ENCODE measurements at places on chromosomes 2 and 18.

DNA sequence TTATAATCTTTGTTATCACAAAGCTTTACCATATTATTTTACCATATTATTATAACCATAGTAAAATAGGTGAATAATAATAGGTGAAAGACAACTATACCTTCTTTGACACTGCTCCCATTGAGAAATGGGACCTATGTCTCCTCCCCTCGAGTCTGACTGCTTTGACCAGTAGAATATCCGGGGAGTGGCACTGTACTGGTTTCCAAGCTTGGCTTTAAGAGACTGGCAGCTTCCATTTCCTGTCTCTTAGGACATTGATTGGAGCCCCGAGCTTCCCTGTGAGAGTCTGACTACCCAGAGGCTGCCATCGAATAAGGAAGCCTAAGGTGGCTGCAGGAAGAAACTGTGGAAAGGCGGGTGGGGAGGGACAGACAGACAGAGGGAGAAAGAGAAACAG is 40.1 kb upstream of the PLEKHM3 start:
- peaks cover 43% of the 10 kb centered on the region for H3K4me1 ChIP-seq
- no peak for DNase-seq
- no peaks in the 10 kb centered on the region for H3K36me3 ChIP-seq
- no peak overlapping the region for H3K4me3 ChIP-seq

GRCh38 chr2:102050854-102051391 is 59.2 kb downstream of the IL1R2 start:
- peak; percentile 63 for DNase-seq
- peak overlapping the region; percentile 80 for H3K4me3 ChIP-seq
- peaks cover 74% of the 10 kb centered on the region for H3K4me1 ChIP-seq
- 0 out of 2 replicates have a peak, but pooled peaks cover 4% of the 10 kb centered on the region for H3K36me3 ChIP-seq

DNA sequence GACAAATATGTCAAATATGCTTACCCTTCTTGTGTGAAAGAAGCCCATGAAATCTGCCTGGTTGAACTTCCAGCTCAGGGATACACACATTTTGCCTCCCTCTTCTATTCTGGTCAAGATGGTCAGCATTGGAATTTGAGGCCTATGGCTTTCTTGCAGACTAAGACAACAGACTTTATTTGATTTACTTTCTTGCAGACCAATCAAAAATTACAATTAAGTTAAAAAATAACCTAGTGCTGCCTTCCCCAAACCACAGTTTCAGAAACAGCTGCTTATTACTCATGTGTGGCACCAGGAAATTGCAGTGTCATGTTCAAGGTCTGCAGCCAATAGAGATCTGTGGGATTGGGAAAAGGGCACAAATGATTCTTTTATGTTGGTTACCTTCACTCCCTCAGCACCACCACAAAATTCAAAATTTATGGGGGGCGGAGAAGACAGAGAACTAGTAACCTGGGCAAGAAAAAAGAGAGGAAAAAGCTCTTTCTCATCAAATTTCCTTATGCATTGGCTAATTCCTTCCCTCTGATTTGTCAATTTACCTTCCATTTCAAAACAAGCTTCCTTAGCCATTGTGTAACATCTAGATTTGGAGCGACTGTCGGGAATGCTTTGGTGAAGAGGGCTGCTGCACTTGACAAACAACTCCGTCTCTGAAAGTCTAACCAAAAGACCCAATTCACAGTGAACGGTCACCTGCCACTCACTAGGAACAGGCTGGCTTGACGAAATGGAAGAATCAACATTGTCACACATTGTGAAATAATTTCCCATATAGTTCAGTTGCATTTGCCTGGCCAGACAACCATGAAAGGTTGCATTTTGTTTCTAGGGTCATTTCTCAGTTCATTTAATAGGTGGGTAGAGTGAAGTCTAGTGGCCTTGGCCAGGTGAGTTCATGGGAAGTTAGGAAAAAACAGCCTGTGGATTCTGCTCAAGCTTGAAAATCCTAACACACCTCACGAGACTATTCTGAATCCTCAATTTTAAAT is 100.4 kb upstream of the FZD5 start:
- H3K4me3 ChIP-seq = 0 out of 2 replicates have a peak overlapping the region, but pooled peaks have one; percentile 4
- peak; percentile 78 for DNase-seq
- no peaks in the 10 kb centered on the region for H3K27me3 ChIP-seq

GRCh38 chr2:65349863-65350262 is 82.5 kb downstream of the SPRED2 start:
- H3K4me1 ChIP-seq = peaks cover 45% of the 10 kb centered on the region
- H3K27me3 ChIP-seq = peaks cover 3% of the 10 kb centered on the region
- peak; percentile 27 for DNase-seq
- H3K27ac ChIP-seq = peak overlapping the region; percentile 37

DNA sequence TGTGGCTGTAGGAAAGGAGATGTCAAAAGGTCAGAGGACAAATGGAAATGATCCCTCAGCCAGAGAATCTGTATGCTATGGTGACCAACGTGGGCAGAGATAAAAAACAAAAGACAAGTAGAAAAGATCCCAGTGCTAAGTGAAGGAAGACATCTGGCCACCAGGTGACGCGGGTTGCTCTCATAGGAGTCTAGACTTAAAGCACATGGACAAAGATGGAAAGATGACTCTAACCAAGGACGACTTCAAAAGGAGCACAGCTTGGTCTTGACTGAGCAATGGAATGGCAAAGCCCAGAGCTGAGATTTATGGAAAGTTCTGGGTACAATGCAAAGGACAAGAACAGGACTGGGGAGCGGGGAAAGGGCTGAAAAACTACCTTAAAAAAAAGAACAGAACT is 96.8 kb downstream of the CLIP4 start:
- H3K4me1 ChIP-seq = peaks cover 34% of the 10 kb centered on the region
- no peak overlapping the region for H3K4me3 ChIP-seq
- DNase-seq = peak; percentile 18
- no peak overlapping the region for H3K27ac ChIP-seq
- H3K36me3 ChIP-seq = 0 out of 2 replicates have a peak, but pooled peaks cover 6% of the 10 kb centered on the region

GRCh38 chr2:171102802-171103201 is 57.9 kb downstream of the TLK1 start:
- no peak for DNase-seq
- peaks cover 30% of the 10 kb centered on the region for H3K4me1 ChIP-seq
- H3K27me3 ChIP-seq = no peaks in the 10 kb centered on the region
- no peak overlapping the region for H3K27ac ChIP-seq

- no peak overlapping the region for H3K27ac ChIP-seq
- H3K27me3 ChIP-seq = no peaks in the 10 kb centered on the region
- peaks cover 38% of the 10 kb centered on the region for H3K4me1 ChIP-seq
- H3K4me3 ChIP-seq = no peak overlapping the region
- H3K36me3 ChIP-seq = no peaks in the 10 kb centered on the region
- no peak for DNase-seq
Observed at GRCh38 chr2:72718876-72719275, 107.0 kb downstream of the EXOC6B start.

DNA sequence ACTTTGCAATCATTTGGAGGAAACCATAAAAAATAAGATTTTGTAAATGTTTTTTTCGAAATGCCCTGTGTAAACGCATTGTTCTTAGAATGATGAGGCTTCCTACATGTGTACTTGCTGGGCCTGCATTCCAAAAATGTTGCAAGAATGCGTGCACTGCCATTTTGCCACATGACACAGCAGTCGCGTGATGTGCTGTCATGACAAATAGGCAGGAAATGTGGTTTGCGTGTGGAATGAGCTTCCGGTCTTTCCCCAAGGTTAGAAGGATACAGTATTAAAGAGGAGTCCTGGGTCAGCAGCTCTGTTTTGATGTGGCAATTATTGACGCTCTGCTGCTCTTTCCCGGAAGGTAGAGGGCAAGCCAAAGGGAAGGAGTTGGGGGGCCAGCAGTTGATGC is 18.1 kb upstream of the SERPINB2 start:
- peak overlapping the region; percentile 97 for H3K27ac ChIP-seq
- H3K36me3 ChIP-seq = peaks cover 15% of the 10 kb centered on the region
- H3K4me1 ChIP-seq = peaks cover 58% of the 10 kb centered on the region

DNA sequence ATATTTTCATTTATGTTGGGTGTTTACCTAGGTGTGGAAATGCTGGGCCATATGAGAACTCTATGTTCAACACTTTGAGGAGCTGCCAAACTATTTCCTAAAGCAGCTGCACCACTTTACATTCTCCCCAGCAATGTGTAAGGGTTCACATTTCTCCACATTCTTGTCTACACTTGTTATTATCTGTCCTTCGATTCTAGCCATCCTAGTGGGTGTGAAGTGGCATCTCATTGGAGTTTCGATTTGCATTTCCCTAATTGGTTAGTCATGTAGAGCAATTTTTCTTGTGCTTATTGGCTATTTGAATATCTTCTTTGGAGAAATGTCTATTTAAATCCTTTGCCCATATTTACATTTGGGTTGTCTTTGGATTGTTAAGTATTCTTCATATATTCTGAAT is 21.9 kb downstream of the RNF144A start:
- DNase-seq = no peak
- H3K4me1 ChIP-seq = no peaks in the 10 kb centered on the region
- H3K4me3 ChIP-seq = no peak overlapping the region
- no peak overlapping the region for H3K27ac ChIP-seq
- peaks cover 7% of the 10 kb centered on the region for H3K36me3 ChIP-seq

GRCh38 chr18:52339891-52340371 is at the start of gene DCC:
Gene DCC, plus strand, starts transcription at chr18:52340197. Its CDS starts 591 bp downstream, at chr18:52340788.
- H3K27me3 ChIP-seq = peaks cover 3% of the 10 kb centered on the region
- no peak within 1 kb of the TSS for H3K4me3 ChIP-seq
- no peak within 1 kb of the TSS for H3K27ac ChIP-seq

DNA sequence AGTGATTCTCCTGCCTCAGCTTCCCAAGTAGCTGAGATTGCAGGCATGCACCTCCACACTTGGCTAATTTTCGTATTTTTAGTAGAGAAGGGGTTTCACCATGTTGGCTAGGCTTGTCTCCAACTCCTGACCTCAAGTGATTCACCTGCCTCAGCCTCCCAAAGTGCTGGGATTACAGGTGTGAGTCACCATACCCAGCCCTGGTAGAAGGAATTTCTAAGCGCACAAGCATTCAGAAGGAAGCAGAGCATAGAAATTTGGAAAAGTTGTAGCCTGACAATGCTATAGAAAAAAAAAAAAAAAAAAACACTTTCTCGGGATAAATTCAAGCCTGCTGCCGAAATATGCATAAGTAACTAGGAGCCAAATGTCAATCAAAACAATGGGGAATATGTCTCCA is 249.4 kb downstream of the GRB14 start:
- H3K4me3 ChIP-seq = no peak overlapping the region
- H3K27ac ChIP-seq = no peak overlapping the region
- H3K36me3 ChIP-seq = no peaks in the 10 kb centered on the region

- H3K4me1 ChIP-seq = peaks cover 6% of the 10 kb centered on the region
- H3K27me3 ChIP-seq = no peaks in the 10 kb centered on the region
- H3K36me3 ChIP-seq = no peaks in the 10 kb centered on the region
- DNase-seq = no peak
- no peak overlapping the region for H3K4me3 ChIP-seq
Observed at GRCh38 chr2:220181165-220181564, 553.7 kb downstream of the SLC4A3 start.

DNA sequence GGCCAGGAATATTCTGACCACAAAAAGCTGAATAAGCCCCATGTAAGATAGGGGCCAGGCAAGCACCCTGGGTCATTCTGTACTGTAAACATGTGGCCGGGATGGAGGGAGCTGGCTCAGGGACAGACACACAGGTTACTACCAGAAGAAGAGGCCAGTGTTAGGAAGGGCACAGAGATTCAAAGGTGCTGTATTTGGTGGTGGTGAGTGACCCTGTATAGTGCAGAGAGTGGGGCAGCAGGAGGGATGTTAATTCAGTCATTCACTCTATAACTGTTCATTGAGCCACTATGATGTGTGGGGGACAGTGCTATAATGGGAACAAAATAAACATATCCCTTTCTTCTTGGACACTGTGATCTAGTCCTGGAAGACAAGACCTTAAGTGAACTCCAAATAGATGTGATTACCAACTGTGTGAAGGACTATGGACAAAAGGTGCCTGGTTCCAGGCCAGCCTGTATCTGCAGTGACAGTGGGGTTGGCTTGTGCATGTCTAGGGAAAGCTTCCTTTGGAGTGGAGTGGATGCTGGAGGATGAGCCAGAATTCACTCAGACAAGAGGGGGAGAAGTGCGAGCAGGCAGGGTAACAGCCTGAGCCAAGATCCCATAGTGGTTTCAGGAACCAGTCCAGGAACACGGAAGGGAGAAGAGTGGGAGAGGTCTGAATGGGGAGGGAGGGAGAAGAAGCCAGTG is 8.3 kb downstream of the MOCOS start:
- H3K27ac ChIP-seq = no peak overlapping the region
- no peak overlapping the region for H3K4me3 ChIP-seq
- no peak for DNase-seq
- no peaks in the 10 kb centered on the region for H3K27me3 ChIP-seq
- no peaks in the 10 kb centered on the region for H3K36me3 ChIP-seq

GRCh38 chr2:31082002-31082401 is 56.2 kb downstream of the GALNT14 start:
- H3K4me1 ChIP-seq = no peaks in the 10 kb centered on the region
- H3K36me3 ChIP-seq = no peaks in the 10 kb centered on the region
- H3K27me3 ChIP-seq = peaks cover 3% of the 10 kb centered on the region

DNA sequence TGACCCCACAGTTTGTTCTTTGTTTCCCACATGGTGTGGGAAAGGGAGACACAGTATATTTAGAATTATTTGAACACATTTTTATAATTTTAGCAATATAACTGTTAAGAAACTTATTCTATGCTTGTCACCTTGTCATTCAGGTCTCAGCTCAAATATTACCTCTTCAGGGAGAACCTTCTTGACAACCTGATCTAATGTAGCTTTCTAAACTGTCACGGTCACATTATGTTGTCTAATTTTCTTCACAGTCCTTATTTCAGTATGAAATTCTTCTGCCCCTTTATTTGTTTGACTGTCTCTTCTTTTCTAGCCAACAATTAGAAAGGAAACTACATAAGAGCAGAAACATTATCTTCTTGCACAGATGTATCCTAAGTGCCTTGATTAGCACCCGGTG is 304.3 kb upstream of the PARD3B start:
- H3K4me1 ChIP-seq = no peaks in the 10 kb centered on the region
- no peak overlapping the region for H3K4me3 ChIP-seq
- H3K27ac ChIP-seq = no peak overlapping the region
- H3K36me3 ChIP-seq = no peaks in the 10 kb centered on the region
- H3K27me3 ChIP-seq = peaks cover 6% of the 10 kb centered on the region

- H3K27me3 ChIP-seq = no peaks in the 10 kb centered on the region
- no peak for DNase-seq
- H3K4me1 ChIP-seq = peaks cover 15% of the 10 kb centered on the region
- no peaks in the 10 kb centered on the region for H3K36me3 ChIP-seq
Observed at GRCh38 chr2:9909106-9909505, 42.4 kb upstream of the GRHL1 start.

DNA sequence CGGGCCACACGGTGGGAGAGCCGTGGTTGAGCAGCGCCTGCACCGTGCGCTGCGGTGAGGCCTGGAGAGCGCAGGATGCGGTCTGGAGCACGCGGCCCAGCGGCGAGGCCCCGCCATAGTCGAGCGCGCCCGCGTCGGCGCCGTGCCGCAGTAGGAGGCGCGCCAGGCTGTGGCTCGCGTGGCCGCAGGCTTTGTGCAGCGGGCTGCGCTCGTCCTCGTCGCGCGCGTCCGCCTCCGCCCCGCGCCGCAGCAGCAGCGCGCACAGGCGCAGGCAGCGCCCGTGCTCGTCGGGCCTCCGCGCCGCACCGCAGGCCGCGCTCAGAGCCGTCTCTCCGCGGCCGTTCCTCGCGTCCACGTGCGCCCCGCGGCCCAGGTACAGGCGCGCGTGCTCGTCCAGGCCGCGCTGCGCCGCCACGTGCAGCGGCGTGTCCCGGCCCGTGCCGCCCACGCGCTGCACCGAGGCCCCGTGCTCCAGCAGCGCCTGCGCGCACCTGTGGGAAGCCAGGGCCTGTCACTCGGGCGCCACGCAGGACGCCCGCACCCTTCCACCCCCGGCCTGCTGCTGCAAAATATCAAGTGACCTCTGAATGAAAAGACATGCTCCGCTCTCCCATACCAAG is 46.3 kb upstream of the GBX2 start:
- no peak overlapping the region for H3K27ac ChIP-seq
- no peak for DNase-seq
- H3K4me3 ChIP-seq = no peak overlapping the region
- no peaks in the 10 kb centered on the region for H3K4me1 ChIP-seq
